NCI-H82 (cell line): ENCODE measurements at places on chromosomes 2 and 18.

GRCh38 chr18:840516-840915 lies 28.5 kb upstream of the YES1 start:
- no peak for DNase-seq

DNA sequence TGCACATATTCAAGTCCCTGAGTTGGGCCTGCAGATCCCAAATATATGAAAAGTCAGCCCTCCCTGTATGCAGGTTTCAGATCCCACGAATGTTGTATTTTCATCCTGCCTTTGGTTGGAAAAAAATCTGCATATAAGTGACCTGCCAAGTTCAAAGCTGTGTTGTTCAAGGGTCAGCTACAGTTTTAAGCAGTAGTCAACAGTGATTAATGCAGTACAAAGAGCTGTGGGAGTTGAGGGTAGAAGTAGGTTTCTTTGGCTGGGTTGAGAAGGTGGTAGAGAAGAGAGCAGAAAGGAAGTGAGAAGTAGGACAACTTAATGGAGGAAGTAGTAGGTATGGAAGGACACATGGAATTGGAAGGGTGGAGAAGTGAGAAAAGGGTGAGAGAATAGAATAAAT lies 127.9 kb downstream of the ANKRD44 start:
- no peak for DNase-seq

- DNase-seq, result no peak
Observed at GRCh38 chr2:156896294-156896693, 361.2 kb upstream of the GALNT5 start.

GRCh38 chr2:230749111-230749510 lies 36.5 kb downstream of the CAB39 start:
- no peak for DNase-seq

- DNase-seq, result no peak
Observed at GRCh38 chr18:63686871-63687270, 15.9 kb upstream of the SERPINB11 start.
